ENCODE measurements at places on chromosomes 7 and 10.

DNA sequence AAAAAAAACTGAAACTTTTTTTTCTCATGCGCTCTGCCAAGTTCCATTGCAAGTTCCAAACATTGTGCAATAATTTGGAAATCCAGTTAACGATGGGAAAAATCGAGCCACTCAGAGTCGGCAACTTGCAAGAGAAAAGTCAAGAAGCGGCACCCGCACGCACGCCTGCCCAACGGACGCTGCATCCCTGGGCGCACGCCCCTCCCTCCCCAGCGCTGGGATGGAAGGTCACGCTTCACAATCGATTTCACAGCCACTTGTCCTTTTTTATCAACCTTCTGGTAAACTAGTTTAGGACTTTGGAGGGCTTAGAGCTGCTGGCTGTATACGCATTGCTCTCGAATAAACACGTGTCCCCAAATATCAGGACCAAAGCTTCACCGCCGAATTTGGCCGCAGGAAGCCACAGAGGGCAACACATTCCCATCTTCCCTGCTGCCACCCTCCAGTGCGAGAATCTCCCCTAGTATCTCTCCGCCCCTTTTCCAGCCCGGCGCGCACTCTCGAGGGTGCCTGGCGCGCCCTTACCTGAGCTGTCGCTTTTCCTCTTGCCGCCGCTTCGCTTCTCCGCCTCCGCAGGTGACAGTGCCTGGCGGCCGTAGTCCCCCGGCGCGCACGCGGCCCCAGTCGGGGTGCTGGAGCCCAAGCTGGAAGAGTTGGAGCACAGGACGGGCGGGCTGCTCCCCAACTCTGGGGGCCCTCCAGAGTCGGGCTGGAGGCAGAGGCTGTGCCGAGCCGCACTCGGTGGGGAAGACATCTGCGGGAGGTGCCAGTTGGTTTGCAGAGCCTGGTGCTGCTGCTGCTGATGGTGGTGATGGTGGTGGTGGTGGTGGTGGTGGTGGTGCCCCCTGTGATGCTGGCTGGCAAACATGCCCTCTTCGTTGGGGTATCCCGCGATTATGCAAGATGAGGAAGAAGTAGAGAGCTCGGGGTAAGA lies 857 bp downstream of the MEOX2 start:
- DNase-seq, result no peak

- no peak for DNase-seq
These were observed 135.2 kb upstream of the DLX6 start for GRCh38 chr7:96870185-96870584.

DNA sequence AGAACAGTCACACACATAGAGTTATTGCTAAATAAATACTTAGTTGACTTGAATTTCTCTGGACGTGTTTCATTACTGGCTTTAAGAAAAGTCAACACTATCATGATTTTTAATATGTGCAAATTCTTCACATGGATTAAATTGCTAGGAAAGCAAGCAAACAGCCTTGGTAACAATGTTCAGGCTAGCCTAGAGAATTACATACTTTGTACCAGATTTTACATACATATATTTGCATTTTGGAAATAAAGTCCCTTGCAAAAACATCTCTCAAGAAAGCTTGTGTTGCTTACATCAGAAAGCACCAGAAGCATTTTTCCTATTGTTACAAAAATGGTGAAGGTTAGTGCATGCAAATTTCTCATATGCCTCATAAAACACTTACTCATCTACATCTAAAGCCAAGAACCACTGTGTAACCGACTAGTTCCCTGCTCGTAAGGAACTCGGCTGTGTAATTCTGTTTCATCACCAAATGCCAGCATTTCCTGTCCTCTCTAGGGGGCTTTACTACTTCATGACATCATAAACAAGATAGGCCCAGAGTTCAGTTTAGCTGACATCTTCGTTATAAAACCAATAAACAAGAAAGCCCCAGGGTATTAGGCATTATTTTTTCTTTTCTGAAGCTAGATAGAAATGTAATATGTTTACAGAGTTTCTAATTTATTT lies 87.8 kb downstream of the CFAP58 start:
- peak; percentile 88 for DNase-seq

DNA sequence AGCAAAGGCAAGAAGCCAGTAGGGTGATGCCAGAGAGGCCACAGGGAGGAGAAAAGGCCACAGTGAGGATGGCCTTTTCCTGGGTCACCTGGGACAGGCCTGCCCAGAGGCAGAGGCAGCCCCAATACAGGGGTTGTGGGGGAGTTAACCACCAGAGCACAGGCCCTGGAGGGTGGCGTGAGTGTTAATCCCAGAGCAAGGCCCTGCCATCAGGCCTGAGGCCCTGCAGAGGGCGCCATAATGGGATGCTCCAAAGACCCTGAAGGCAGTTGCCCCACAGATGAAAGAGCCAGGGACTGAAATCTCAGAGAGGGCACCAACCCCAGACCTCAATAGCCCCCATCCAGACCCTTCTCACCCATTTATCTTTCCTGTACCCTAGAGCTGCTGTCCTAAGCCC lies 23.9 kb downstream of the SLC13A4 start:
- DNase-seq, result peak; percentile 45

DNA sequence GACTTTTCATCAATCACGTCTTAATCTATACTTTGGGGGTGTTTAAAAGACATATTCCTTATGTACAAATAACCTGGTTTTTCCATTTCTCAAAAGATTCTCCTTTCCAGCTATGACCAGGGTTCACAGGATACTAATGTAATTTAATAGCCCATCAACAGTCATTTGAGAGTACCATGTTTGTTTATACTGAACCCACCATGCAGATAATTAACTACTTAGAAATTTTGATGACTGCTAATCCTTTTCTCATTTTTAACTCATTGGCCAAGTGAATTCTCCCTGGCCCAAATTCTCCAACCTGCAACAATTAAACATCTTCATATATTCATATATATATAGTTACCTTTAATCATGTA lies 28.8 kb upstream of the KMT2E start:
- no peak for DNase-seq

DNA sequence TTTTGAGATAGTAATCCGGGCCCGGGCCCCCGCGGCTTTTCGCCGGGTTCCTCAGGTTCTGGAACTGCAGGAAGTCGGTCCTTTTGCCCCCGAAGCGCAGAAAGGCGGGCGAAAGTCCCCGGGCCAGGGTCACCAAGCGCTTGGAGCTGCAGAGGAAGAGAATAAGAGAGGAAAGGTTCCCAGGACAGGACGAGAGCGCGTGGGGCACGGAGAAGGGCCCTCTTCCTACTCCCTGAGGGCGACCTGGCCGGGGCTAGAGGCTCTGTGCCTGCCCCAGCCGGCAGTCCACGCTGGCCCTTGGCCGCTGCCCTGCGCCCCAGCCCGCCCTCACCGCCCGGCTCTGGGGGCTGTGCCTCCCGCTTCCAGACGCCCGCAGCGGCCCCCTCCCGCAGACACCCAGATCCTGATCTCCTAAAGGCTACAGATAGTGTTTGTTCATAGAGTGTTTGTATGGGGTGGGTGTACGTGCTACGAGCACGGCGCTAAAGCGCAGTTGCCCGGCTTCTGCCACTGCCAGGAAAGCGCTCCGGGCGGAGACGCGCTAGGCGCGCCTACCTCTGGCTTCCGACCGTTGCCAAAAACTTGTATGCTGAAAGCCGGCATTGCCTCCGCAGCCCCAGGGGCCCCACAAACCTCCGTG lies 3.2 kb downstream of the HPSE2 start:
- DNase-seq, result peak; percentile 5

GRCh38 chr7:4134204-4134603 lies 547.9 kb upstream of the FOXK1 start:
- no peak for DNase-seq

DNA sequence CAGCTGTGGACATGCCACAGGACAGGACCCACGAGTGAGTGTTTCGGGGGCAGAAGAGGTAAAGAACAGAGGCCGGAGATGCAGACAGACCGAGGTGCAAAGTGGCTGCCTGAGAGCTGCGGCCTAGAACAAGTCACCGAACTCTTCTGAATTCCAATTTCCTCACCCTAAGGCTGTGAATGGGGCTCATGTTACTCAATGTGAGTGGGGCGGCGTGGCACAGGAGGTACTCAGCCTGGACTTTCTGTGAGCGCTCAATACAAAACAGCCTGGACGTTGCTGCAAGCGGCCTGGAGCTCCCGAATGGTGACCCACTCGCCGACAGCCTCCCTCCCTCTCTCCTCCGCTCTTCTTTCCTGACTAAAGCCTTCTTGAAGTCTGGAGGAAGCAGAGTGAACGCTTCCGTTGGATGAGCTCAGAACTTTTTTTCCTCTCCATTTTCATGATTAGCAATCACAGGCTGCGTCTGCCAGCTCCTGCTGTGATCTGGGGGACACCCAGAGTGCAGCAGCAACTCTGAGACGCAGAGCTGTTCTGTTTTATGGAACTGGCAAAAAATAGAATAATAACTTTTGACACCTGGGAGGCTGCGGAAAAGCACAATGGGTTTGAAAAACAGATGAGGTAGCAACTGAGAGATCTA lies 108.5 kb downstream of the PTPRN2 start:
- DNase-seq, result no peak

DNA sequence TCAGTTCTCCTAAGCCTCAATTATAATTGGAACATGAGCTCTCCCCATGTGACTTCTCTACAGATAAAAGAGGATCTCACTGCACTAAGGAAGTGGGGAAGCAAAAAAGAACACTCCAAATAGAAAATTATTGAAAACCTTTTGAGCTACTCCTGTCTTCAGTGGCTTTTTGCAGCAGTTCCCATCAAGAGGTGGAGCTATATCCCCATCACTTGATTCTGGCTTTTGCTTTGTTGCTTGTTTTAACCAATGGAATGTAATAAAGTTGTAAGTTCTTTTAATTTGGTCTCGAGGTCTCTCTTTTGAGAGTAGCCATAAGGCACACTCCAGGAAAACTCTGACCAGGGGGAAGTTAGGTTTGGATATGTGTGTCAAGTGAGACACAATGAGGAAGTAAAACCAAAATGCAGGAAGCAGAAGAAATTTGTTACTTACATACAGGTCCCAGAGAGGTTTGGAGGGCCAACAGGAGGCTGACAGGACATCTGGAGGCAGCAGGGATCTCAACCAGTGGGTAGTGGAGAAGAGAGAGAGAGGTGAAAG lies 569.4 kb downstream of the HTR7 start:
- no peak for DNase-seq

- no peak for DNase-seq
These were observed 19.4 kb downstream of the MKLN1 start for GRCh38 chr7:131346885-131347592.

DNA sequence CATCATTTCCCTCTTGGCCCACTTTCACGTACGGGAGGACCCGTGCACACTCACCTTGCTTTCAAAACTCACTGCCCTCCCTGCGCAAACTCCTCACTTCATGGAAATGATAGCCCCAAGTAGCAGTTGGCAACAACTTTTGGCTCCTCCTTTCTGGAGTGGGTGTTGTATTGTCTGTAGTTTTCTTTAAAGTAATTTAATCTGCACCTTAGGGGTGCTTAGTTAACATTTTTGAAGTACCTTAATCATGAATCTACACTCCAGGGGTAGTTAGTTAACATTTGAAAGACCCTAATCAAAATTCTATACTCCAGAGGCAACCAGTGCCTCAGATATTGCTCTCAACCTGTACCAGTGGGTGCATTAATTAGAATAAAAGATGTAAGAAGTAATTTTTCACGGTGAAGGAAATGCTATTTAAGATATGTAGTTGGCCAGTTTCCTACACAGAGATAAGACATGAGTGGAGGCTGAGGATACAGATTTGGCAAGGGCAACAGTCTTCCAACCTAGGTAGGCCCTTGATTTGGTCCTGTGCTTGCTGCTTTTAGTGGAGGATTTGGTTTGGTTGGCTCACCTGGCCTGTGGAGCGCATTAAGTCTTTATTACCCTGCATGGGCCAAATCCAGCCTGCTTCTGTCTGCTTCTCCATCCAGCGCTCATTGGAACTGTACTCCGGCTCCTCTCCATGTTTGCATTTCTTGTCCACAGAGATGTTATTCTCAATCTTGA lies 93.0 kb downstream of the EXOC4 start:
- DNase-seq, result no peak

All from NB4 (cell line).